Metanephros (tissue), 2 donors: ENCODE measurements at places on chromosomes 1 and 21. TPM values are rescaled to one million over a fixed set of nuclear protein-coding genes. Genes with fewer than 3 reads are reported as not detected.

PRKCZ gene
- 18.8 TPM for total RNA-seq

SELP gene
- 6.8 TPM for total RNA-seq

PLCH2 gene
- 1.8 TPM for total RNA-seq

AKIRIN1 gene
- total RNA-seq = 60.7 TPM

AMPD1 gene
- 22.7 TPM for total RNA-seq

OR2G6 gene
- not detected for total RNA-seq

NRIP1 gene
- 71.1 TPM for total RNA-seq
